ENCODE measurements at places on chromosomes 11 and 22.

DNA sequence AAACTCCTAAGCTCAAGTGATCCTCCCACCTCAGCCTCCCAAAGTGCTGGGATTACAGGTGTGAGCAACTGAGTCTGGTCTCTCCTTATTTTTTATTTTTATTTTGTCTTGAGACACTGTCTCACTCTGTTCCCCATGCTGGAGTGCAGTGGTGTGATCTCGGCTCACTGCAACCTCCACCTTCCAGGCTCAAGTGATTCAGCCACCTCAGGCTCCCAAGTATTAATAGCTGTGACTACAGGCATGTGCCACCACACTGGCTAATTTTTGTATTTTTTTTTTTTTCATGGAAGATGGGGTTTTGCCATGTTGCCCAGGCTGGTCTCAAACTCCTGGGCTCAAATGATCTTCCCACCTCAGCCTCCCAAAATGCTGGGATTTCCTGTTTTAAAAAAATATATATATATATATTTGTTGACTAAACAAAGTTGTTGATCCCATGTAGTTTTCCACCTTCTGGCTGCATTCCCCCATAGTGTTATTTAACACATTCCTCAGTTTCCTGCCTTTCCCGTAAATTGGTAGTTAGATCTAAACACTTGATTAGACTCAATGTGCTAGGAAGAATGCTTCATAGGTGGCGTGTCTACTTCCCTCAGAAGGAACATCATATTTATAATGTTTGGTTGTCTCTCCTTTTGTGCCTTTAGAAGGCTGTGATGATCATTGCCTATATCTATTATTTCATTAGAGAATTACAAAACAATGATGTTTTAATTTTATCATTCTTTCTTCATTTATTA, 38.8 kb downstream of the LRRC32 start:
- DNase-seq, result no peak

DNA sequence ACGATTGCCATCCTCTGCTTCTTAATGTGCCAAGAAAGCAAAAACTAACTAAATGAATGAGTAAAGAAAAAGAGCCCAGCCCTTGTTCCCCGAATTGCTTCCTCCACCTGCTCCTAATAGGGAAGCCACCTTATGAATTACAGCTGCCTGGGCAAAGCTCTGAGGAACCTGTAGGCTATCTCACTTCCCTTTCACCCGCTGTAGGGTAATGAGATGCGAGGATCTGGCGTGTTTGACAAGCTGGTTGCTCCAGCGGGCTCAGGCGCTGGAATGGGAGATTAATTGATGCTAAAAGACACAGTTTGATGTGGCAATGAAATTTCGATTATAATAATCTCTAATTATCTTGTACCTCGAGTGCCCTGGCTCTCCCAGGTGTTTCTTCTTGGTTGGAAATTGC, 256.4 kb downstream of the NTM start:
- no peak for DNase-seq

DNA sequence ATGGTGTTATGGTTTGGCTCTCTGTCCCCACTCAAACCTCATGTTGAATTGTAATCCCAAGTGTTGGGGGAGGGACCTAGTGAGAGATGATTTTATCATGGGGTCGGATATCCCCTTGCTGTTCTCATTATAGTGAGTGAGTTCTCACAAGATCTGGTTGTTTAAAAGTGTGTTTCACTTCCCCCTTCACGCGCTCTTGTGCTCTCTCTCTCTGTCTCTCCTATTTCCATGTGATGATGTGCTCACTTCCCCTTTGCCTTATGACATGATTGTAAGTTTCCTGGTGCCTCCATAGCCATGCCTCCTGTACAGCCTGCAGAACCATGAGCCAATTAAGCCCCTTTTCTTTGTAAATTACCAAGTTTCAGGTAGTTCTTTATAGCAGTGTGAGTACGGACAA, 765.1 kb downstream of the KCNA4 start:
- DNase-seq, result no peak

DNA sequence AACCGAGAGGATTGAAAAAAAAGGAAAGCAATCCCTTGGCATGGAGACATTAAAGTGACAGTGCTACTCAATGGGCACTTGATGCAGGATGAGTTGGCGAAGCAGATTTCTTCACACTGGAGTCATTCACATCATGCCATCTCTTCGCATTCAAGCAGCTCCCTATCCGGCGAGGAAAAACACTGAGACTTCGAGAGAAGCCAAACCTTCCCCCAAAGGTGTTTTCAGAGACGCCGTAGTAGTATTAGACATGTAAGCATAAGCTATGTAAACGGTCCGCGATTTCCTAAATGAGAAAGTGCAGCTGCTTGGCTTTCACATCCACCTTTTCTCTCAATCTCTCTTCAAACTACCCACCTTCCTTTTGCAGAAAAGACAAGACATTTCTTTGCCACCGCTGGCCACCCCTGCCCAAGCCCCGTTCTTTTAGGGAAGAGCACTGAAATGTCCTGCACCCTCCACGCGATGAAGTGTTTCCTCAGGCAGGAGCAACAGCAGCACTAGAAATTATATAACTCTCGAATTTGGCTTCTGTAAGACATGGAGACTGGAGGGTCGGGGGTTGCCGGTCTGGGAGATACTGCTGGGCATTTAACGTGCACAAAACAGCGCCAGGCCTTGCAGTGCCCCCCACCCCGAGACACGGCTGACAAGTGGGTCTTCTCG, at the start of gene DLG2:
Gene DLG2, minus strand, starts transcription at position 13 of the 666 bp plus-strand sequence.
- DNase-seq, result no peak

GRCh38 chr22:50337262-50338041, 5.7 kb upstream of the PPP6R2 start:
- no peak for DNase-seq

GRCh38 chr11:29093416-29094120, 923.3 kb downstream of the KCNA4 start:
- DNase-seq, result no peak
